ENCODE measurements at places on chromosomes 3 and 15.
A peak's percentile ranks its signal among the peaks of the same experiment; 100 is the strongest.

GRCh38 chr3:9901967-9902366 lies 681 bp upstream of the IL17RE start:
- no peak for DNase-seq

- no peak for DNase-seq
These were observed 628.4 kb upstream of the ALCAM start for GRCh38 chr3:104738271-104738670.

DNA sequence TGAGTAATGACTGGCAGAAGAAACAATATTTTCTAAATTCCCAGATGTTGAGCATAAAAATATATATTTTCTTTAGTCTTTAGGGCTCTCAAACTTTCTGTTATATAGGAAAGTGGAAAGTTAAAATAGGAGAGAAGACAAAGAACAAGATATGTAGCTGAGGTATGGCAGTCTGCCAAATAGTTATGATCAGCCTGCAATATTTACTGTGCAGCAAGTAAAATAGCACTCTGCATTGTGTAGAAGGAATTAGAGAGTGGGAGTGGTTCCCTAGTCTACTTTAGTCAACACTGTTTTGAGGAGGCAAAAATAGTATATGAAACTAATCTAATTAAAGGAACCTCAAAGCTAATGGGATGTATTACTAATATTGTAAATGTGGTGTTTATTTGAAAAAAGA lies 978.1 kb upstream of the ALCAM start:
- DNase-seq, result peak; percentile 72

- no peak for DNase-seq
These were observed 36.8 kb upstream of the NAALADL2 start for GRCh38 chr3:174822320-174822719.

- no peak for DNase-seq
These were observed 110.6 kb upstream of the ARPP21 start for GRCh38 chr3:35528728-35529127.

GRCh38 chr3:160403796-160404470 lies 4.5 kb downstream of the SMC4 start:
- DNase-seq, result no peak

- no peak for DNase-seq
These were observed 35.9 kb downstream of the CEMIP start for GRCh38 chr15:80815106-80815505.

- no peak for DNase-seq
These were observed 16.8 kb downstream of the TMC3 start for GRCh38 chr15:81357180-81357686.

- no peak for DNase-seq
These were observed 254.2 kb downstream of the EBLN2 start for GRCh38 chr3:73315706-73316105.

- DNase-seq, result no peak
These were observed 55.8 kb downstream of the CDAN1 start for GRCh38 chr15:42681119-42681518.

DNA sequence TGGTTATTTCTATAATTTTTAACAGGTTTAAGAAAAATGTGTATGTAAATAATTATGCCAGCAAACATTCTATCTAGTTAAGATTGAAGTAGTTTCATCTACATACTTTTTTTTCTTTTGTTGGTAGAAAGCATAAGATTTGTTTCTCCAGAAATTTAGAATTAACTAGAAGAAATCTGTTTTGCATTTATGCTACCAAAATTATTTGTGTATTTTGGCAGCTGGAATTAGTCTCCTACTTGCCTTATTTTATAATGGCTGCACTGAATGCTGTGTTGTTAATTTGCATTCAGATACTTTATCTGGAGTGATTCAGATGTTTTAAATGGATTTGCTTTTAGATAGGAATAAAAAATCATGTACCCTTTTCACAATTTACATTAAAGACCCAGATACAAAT lies 100.2 kb upstream of the NAALADL2 start:
- DNase-seq, result no peak

DNA sequence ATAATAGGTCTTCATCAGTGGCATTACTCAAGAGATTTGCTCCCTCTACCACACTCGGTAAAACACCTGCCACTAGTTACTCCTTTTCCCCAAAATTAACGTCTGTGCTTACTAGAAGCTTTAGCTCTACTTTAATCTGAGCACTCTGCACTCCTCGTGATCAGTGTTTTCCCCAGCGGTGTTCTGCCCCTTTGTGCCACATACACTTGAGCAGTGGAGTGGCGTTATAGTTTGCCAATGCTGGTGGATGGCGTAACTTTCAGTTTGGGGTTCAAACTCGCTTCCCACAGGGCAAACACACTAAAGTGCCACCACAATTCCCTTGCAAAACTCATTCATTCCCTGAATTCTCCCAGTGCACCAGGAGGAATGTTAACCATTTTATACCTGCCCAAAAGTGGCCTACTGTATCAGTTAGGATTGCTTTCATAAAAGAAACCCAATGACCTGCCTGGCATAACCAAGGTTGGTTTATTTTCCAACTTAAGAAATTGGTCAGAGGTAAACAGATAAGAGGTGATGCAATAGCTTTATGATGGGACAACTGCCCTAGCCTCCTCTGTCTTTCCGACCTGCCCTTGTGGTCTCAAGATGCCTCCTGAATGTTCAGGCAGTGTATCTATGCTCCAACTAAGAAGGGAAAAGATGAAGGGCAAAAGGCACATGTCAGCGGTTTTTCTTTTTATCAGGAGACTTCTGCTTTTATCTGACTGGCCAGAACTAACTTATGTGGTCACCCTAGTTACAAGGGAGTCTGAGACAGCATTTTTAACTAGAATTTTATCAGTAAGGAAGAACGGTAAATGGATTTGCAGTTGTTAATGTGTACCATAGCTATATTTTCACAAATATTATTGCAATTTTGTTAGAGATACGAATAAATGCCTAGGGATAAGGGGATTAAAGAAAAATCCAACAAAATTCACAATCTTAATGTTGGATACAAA lies 83.9 kb downstream of the FSIP1 start:
- DNase-seq, result no peak

DNA sequence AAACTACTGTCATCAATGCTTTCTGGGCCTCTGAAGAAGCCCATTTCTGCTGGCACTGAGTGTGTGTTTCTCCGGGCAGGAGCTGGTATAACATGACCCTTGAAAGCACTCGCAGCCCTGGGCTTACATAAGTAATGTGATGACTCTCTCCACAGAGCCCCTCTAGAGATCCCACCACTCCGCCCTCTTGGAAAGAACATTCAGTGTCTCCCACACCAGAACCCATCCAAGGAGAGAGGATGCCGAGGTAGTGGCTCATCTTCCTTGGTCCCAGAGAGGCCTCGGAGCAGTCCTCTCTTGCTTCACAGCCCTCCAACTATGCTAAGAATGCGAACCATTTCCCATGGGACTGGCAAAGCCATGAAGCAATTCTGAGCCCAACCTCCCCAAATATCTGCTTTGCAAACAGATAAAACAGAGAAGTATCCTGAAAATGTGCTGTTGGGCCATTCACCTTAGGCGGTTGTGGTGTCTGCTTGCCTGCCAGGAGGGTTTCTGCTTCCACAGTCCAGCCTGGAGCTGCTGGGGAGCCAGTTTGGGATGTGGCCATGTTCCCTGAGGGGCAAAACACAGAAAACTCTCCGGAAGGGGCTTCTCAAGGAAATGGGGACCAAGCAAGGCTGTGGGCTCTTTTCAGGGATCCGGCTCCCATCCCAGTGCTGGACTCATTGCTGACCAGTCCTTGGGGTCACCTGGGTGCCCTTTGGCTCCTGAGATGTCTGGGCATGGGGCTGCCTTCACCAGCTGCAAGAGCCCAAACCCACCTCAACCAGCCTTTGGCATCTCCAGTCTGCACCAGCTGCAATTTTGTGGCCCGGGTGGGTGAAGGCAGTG lies 47.3 kb downstream of the AMOTL2 start:
- peak; percentile 96 for DNase-seq

DNA sequence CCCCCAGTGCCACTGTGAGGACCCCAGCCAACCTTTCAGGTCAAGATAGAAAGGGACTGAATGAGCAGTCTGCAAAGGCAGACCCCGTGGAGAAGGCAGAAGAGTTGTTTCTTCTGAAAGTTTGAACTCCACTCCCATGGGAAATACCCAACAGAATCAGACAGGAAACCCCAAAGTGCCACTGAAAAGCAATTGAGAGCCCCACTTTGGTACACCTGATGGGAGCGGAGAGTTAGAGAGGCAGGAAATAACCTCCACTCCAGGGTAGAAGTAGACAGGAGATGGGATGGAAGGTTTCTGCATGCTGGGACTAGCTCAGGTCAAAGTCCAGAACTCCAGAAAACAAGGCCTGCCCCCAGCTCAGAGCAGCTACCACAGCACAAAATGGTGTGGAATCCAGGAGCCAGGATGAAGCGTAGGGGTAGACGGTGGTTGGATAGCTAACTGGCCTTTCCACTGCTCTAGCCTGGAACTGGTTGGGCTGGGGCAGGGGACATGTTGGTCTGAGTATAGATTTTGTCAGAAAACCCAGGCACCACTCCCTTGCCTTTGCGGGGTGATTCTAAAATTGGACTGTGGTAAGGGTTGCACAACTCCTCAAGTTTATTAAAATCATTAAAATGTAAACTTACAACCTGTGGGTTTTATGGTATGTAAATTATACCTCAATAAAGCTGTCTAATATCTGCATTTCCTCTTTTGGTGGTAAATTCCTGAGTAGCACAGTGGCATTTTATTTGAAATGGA lies 1.9 kb upstream of the RAB43 start:
- DNase-seq, result peak; percentile 86

- DNase-seq, result no peak
These were observed 46.2 kb downstream of the RGMA start for GRCh38 chr15:93042691-93043378.

DNA sequence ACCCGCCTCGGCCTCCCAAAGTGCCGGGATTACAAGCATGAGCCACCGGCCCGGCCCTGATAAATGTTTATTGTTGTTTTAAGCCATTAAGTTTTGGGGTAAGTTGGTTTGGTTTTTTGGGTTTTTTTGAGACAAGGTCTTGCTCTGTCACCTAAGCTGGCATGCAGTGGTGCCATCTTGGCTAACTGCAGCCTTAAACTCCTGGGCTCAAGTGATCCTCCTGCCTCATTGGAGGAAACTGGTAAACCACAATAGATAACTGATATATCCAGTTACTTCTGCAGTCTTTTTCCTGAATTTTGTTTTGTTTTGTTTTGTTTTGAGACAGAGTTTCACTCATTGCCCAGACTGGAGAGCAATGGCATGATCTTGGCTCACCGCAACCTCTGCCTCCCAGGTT lies 4.2 kb downstream of the SLC25A20 start:
- DNase-seq, result no peak

GRCh38 chr3:137061186-137061585 lies 103.4 kb downstream of the IL20RB start:
- no peak for DNase-seq

GRCh38 chr15:36626141-36626800 lies 46.8 kb downstream of the CDIN1 start:
- no peak for DNase-seq

DNA sequence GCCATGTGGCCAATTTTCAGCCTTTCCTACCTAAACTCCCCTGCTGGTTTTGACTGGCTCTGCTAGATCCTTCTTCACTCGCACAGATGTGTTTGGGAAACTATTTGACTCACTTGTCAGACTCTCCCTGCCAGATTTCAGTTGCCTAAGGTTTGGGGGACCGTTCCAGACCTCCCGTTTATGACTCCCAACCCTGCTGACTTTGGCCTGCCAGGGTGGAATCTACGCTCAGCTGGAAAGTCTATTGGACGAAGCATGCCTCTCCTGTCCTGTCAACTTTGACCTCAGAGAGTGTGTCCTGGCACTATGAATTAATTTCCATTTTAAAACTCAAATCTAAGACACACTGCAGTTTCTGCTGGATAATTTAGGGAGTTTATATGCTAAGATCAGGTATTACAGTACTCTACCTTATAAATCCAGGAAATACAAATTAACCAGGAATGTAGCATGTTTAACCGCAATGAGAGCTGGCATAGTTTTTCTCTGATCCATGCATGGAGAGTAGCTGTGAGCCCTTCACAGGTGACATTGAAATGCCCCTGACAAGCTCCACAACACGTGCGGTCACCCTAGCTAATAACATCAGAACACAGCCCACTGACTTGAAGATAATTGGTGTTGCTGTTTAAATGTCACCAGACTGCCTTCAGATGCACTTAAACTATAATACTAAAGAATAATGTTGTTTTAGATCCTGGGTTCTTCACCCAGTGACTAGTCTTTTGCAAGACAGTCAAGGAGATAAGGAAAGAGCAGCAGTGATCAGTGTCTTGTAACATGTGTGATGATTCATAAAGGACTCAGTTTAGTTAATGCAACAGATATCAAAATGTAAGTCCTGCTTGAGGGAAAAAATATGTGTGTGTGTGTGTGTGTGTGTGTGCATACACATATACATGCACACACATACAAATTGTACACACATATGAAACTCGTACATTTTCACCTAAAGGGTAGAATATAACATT lies 223.0 kb upstream of the MCTP2 start:
- DNase-seq, result no peak

DNA sequence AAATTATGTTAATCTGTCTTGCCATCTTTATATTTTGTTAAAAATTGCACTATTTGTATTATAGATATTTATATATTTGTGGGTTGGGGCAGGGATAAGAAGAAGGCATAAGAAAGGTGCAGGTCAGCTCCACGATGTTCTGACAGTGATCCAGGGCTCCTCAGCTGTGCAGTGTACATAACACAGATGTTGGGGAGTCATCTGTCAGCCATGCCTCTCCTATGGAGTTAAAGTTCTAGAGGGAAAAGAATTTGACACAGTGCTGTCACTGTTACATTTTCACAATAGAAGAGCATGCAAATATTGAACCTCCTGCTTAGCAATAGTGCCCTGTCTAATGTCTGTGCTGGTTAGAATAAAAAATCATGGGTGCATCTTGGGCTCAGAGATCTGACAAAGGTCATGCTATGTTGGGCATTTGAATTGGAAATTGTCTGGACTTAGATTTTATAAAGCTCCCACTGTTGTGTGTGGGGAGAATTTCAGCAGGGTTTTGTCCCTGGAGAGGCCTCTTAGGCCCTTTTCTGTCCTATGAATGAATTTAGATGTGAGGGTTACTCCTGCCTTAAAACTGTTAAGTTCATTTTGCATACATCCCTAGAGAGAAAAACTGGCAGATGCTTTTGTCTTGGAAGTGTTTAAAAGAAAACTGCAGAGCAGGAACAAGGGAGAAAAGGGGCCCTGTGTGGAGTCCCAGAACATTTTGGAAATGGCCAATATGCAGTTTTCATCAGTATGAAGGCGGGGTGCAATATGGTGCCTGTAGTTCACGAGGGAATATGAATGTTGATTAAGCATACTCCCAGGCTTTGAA lies 20.4 kb downstream of the CDIN1 start:
- DNase-seq, result no peak

GRCh38 chr3:167874671-167875372 lies 139.3 kb downstream of the SERPINI1 start:
- no peak for DNase-seq

Data from SK-N-MC (cell line).